ENCODE measurements at places on chromosomes 2 and 18.

GRCh38 chr2:198441901-198442300 lies 637.5 kb downstream of the PLCL1 start:
- no peaks in the 10 kb centered on the region for H3K4me1 ChIP-seq
- no peak for DNase-seq
- H3K27ac ChIP-seq: no peak overlapping the region

DNA sequence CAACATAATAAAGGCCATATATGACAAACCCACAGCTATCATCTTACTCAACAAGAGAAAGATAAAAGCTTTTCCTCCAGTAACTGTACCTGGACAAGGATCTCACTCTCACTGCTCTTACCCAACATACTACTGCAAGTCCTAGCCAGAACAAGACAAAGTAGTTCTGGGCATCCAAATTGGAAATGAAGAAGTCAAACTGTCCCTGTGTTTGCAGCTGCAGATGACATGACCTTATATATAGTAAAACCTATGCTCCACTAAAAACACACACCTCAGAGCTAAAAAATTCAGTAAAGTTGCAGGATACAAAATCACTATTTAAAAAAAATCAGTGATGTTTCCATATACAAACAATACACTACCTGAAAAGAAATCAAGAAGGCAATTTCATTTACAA lies 32.2 kb downstream of the USP34 start:
- H3K36me3 ChIP-seq: no peaks in the 10 kb centered on the region
- no peak overlapping the region for H3K27ac ChIP-seq
- H3K4me3 ChIP-seq: no peak overlapping the region
- no peak for DNase-seq

DNA sequence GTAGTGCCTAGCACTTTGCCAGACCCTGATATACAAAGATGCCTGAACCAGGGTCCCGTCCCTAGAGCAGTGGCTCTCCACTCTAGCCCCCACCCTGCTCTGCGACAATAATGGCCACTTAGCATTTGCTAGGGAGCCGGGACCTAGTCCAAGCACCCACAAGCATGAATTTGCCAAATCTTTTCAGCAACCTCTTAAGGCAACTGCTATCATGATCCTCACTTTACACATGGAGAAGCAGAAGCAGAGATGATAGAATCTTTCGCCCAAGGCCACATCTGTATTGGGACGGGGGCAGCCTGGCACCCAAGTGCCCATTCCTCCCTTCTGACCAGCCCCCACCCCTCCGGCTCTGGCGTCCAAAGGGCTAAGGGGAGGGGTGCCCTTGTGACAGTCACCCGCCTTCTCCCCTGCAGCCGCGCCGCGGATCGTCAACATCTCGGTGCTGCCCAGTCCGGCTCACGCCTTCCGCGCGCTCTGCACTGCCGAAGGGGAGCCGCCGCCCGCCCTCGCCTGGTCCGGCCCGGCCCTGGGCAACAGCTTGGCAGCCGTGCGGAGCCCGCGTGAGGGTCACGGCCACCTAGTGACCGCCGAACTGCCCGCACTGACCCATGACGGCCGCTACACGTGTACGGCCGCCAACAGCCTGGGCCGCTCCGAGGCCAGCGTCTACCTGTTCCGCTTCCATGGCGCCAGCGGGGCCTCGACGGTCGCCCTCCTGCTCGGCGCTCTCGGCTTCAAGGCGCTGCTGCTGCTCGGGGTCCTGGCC lies 13.0 kb downstream of the SIGLEC15 start:
- no peaks in the 10 kb centered on the region for H3K36me3 ChIP-seq
- DNase-seq: no peak
- H3K27ac ChIP-seq: no peak overlapping the region
- H3K27me3 ChIP-seq: no peaks in the 10 kb centered on the region

GRCh38 chr2:213995400-213996105 lies 415.3 kb upstream of the VWC2L start:
- H3K4me1 ChIP-seq: no peaks in the 10 kb centered on the region
- no peak overlapping the region for H3K4me3 ChIP-seq
- H3K27ac ChIP-seq: no peak overlapping the region
- H3K36me3 ChIP-seq: no peaks in the 10 kb centered on the region
- H3K27me3 ChIP-seq: no peaks in the 10 kb centered on the region

- H3K4me3 ChIP-seq: no peak overlapping the region
- DNase-seq: no peak
- H3K27me3 ChIP-seq: no peaks in the 10 kb centered on the region
- no peak overlapping the region for H3K27ac ChIP-seq
These were observed 95.9 kb upstream of the MSH2 start for GRCh38 chr2:47307066-47307465.

GRCh38 chr18:58579561-58580047 lies 49.3 kb downstream of the ALPK2 start:
- no peaks in the 10 kb centered on the region for H3K36me3 ChIP-seq
- no peaks in the 10 kb centered on the region for H3K4me1 ChIP-seq
- no peaks in the 10 kb centered on the region for H3K27me3 ChIP-seq
- no peak overlapping the region for H3K4me3 ChIP-seq

DNA sequence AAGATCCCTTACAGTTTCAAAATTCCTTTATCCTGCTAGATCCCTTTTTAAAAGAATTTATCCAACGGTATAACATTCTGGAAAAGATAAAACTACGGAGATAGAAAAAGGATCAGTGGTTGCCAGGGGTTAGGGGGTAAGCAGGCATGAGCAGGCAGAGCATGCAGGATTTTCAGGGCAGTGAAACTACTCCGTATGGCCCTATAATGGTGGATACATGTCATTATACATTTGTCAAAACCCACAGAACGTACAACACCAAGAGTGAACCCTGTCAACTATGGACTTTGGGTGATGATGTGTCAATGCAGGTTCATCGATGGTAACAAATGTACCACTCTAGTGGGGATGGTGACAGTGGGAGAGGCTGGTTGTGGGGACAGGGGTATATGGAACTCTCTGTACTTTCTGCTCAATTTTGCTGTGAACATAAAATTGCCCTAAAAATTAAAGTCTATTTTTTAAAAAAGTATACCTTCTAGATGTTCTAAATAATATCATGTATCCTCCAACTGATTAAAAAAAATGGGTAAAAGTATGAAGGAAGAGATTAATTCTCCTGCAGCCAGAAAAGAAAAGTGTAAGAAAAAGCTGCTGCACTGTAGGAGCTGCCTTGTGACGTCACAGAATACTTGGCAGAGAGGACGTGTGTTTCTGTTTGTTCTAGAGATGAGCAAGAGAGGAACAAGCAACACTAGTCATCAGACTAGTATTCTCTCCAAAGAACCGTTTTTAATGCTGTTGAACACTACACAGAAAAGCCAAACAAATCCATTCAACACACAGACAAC lies 23.6 kb downstream of the ANKRD44 start:
- peak overlapping the region; percentile 55 for H3K27ac ChIP-seq
- no peaks in the 10 kb centered on the region for H3K36me3 ChIP-seq
- H3K27me3 ChIP-seq: no peaks in the 10 kb centered on the region

- no peak overlapping the region for H3K4me3 ChIP-seq
- DNase-seq: no peak
- no peaks in the 10 kb centered on the region for H3K27me3 ChIP-seq
- H3K36me3 ChIP-seq: no peaks in the 10 kb centered on the region
These were observed 756.6 kb downstream of the RNF144A start for GRCh38 chr2:7673853-7674252.

DNA sequence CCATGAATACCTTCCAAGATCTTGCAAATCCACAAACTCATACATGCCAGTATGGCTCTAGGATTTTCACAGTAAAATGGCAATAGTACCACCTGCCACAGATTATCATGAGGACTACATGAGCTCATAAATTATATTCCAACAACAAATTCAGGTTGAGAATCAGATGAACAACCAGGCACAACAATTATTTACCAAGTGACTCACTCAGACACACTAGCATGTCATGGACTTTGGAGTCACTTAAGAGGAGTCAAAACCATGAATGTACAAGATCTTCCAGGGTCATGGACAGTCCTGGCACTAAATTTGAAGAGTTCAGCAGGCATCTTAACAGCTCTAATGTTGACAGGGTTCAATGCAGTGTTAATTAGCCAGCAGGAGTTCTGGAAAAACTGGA lies 34.4 kb upstream of the BZW1 start:
- no peak overlapping the region for H3K27ac ChIP-seq
- no peaks in the 10 kb centered on the region for H3K36me3 ChIP-seq
- H3K4me3 ChIP-seq: no peak overlapping the region
- DNase-seq: no peak

GRCh38 chr2:230908595-230909191 lies 16.3 kb downstream of the GPR55 start:
- H3K27ac ChIP-seq: no peak overlapping the region
- H3K4me3 ChIP-seq: no peak overlapping the region
- no peaks in the 10 kb centered on the region for H3K27me3 ChIP-seq
- peaks cover 13% of the 10 kb centered on the region for H3K4me1 ChIP-seq

GRCh38 chr18:8741117-8741516 lies 35.8 kb downstream of the MTCL1 start:
- no peak overlapping the region for H3K4me3 ChIP-seq
- H3K4me1 ChIP-seq: peaks cover 29% of the 10 kb centered on the region
- H3K27me3 ChIP-seq: no peaks in the 10 kb centered on the region
- H3K27ac ChIP-seq: no peak overlapping the region

- H3K27ac ChIP-seq: no peak overlapping the region
- H3K27me3 ChIP-seq: no peaks in the 10 kb centered on the region
- H3K36me3 ChIP-seq: no peaks in the 10 kb centered on the region
- no peaks in the 10 kb centered on the region for H3K4me1 ChIP-seq
- DNase-seq: no peak
These were observed 31.6 kb downstream of the KCNK3 start for GRCh38 chr2:26723991-26724750.

- no peak overlapping the region for H3K4me3 ChIP-seq
- H3K27ac ChIP-seq: no peak overlapping the region
- no peaks in the 10 kb centered on the region for H3K4me1 ChIP-seq
- no peaks in the 10 kb centered on the region for H3K36me3 ChIP-seq
- H3K27me3 ChIP-seq: no peaks in the 10 kb centered on the region
These were observed 173.5 kb downstream of the ALK start for GRCh38 chr2:29747786-29748470.

- H3K36me3 ChIP-seq: no peaks in the 10 kb centered on the region
- DNase-seq: no peak
- no peak overlapping the region for H3K4me3 ChIP-seq
- H3K4me1 ChIP-seq: no peaks in the 10 kb centered on the region
These were observed 147.8 kb downstream of the SATB2 start for GRCh38 chr2:199309973-199310372.

DNA sequence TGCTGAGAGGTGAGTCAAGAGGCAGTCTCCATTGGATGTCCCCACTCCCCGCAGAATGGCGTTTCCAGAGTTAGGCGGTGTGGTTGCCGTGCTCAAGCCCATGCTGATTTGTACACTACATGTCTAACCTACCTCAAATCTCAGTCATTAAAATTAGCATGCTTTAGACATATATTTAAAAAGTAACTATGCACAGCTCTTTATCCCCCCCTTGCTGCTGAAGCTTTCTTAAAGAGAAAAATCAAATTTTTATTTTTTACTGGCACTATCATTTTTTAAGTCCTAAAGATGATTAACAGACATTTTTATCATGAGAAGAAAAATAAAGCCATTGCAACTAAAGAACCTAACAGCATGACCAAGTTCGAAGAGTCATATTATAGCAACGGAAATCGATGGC lies 42.9 kb downstream of the BOLA3 start:
- no peak overlapping the region for H3K4me3 ChIP-seq
- no peak overlapping the region for H3K27ac ChIP-seq
- no peaks in the 10 kb centered on the region for H3K27me3 ChIP-seq
- no peak for DNase-seq
- H3K4me1 ChIP-seq: no peaks in the 10 kb centered on the region
- H3K36me3 ChIP-seq: peaks cover 45% of the 10 kb centered on the region

GRCh38 chr2:112850588-112850987 lies 14.0 kb upstream of the IL1B start:
- H3K4me1 ChIP-seq: no peaks in the 10 kb centered on the region
- H3K27me3 ChIP-seq: no peaks in the 10 kb centered on the region
- no peak for DNase-seq
- no peaks in the 10 kb centered on the region for H3K36me3 ChIP-seq

DNA sequence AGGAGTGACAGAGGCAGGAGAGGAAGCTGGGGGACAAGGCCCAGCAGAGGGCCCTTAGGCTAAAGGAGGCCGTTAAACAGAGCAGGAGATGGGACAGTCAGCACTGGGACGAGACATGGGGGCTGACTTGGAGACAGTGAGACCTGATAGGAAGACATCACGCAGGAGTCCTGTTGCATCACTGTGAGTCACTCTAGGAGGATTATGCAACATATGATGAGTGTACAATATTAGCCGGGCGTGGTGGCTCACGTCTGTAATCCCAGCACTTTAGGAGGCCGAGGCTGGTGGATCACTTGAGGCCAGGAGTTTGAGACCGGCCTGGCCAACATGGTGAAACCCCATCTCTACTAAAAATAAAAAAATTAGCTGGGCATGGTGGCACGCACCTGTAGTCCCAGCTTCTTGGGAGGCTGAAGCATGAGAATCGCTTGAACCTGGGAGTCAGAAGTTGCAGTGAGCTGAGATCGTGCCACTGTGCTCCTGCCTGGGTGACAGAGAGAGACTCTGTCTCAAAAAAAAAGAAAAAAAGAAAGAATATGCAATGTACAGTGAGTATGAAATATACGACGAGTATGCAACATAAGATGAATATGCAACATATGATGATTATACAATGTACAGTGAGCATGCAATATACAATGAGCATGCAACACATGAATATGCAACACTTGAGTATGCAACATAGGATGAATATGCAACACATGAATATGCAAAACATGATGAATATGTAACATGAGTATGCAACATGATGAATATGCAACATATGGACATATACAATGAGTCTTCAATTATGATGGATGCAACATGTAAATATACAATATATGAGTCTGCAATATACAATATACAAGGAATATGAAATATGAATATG lies 83.3 kb upstream of the ID2 start:
- H3K27ac ChIP-seq: no peak overlapping the region
- no peak for DNase-seq
- no peaks in the 10 kb centered on the region for H3K36me3 ChIP-seq
- H3K27me3 ChIP-seq: no peaks in the 10 kb centered on the region

DNA sequence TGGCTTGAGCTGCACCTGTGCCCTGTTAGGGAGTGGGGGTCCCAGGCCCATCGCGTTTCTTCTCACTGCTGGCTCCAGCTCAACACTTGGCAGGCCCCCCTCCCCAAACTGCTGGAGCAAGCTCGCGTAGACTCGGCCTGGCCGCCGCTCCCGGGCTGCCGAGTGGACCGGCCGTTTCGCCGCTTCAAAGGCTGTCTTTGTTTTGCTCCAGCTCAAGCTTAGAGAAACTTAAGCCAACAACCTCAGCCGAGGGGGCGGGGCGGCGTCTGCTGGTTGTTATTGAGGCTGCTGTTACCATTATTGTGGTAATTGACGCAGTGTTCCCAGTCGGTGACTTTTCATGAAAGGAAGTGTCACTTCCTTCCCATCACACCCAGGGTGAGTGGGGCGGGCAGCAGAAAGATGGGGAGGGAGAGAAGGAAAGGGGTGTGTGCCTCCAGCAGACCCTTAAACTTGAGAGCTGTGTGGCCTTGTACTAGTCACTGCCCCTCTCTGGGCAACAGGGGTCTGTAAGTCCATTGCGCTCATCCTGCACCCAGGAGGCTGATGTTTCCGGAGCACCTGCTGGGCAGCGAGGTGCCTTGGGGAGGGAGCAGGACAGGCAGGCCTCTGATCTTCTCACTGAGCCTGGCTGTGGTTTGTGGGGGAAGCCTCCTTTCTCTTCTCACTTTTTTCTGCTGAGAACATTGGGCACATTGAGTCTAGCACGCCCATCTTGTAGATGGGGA lies 2.1 kb downstream of the ARID5A start:
- peaks cover 6% of the 10 kb centered on the region for H3K36me3 ChIP-seq
- no peaks in the 10 kb centered on the region for H3K27me3 ChIP-seq
- peak; percentile 96 for DNase-seq
- peak overlapping the region; percentile 84 for H3K4me3 ChIP-seq
- peak overlapping the region; percentile 99 for H3K27ac ChIP-seq
